ENCODE measurements at places on chromosomes 7 and 10.

- no peak for DNase-seq
These were observed 3.7 kb upstream of the MYO1G start for GRCh38 chr7:44982535-44982923.

GRCh38 chr7:133139801-133140200 is 57.9 kb upstream of the CHCHD3 start:
- DNase-seq: no peak

DNA sequence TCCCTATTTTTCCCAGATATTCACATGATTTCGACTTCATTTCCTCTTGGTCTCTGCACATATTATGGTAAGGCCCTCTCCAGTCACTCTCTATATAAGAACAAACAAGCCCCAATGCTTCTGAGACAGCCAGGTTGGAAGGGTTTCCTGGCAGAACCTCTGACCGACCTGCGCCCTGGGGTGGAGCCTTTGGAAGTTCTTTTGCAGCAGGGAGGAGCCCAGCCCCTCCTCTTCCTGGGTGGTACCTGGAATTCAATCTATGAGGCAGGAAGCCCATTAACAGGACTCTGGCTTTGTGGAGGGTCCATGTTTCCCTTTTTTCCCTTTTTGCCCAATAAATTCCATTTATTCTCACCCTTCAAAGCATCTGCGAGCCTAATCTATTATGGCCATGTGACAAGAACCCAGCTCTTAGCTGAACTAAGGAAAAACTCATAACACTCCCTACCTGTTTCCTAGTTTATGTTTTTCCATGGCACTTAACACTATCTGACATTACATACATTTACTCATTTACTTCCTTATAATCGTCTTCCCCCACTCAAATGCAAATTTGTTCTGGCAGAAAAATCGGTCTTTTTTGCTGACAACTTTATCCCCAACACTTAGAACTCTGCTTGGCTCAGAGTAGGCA is 92.5 kb upstream of the FRMD4A start:
- DNase-seq: no peak

DNA sequence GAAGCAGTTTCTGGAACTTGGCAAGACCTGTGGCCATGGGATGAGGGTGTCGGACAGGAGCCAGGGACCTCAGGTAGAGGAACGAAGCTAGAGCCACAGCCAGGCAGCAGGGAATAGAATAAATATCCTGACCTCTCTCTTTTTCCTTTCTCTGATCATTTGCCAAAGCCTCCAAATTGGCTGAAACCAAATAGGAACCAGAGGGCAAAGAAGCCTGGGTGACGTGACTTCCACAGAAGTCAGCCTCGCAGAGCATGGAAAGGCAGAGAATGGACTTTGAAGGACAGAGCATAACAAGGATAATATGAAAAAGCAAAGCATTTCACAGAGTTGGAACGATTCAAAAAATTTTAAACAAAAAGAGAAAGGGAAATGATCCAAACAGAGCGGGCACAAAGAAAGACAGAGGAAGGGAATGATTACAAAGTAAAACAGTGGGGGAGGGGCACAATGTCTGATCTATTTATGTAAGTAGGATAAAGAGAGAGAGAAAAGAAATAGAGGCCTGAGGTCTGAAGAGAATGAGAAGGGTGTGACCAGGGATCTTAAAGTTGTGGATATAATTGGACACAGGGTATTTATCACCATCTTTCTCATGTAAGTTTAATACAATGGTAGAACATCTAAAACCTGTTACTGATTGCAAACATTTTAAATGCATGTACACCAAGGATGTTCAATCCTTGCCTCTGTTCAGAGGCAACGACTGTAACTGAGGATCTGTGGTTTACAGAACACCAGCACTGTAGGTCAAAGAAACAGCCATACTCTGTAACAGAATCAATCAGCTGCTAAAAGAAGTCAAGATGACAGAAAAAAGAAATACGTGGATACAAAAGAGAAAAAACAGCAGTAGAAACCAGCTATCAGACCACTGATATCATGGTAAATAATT is 4.5 kb upstream of the ZEB1 start:
- no peak for DNase-seq

DNA sequence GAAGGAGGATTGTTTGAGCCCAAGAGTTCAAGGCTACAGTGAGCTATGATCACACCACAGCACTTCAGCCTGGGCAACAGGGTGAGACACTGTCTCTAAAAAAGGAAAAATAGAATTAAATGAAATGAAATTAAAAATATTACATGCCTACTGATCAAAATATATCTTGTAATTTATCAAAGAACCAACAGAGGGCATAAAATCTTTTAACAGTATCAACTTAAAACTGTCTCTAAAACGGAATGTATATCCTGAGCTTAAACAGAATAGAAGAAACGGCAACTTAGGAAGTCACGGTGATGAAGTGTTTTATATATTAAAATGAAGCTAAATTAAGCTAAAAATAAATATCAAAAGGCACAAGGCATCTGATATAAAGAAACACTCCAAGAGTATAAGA is 78.8 kb downstream of the MTPAP start:
- DNase-seq: no peak

DNA sequence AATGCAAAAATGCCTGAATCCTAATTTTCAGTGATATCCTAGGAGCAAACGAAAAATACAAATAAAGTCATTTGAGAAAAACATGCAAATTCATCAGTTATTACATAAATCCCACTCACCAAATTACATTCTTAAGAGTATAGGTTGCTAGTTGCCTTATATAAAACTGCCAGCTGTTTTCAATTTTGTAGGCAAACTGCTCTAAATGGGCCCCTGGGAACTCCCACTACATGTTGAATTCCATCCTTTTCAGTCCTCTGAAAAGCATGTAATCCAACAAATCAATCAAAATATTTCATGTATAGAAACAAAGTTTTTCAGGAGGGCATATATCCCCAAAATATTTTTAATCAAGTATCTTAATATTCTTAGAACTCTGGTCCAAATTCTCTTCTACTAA is 2.1 kb upstream of the JMJD1C start:
- no peak for DNase-seq

DNA sequence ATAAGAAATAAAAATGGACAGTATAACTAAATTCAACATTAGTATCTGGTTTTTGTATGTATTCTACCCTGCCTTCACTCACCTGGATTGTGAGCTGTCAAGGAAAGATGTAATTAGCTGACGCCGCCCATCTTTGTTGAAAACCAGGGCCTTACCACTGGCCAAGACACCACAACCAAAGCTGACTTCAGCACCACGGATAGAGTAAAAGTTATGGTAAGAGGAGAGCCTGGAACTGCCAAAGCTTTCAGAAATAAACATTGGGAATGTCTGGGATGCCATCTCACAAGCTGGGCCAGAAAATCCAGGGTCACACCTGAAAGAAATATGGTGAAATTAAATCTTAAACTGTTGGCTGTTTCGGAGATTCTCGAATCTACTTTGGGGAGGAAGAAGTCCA is 190.1 kb upstream of the SLC26A5 start:
- no peak for DNase-seq

DNA sequence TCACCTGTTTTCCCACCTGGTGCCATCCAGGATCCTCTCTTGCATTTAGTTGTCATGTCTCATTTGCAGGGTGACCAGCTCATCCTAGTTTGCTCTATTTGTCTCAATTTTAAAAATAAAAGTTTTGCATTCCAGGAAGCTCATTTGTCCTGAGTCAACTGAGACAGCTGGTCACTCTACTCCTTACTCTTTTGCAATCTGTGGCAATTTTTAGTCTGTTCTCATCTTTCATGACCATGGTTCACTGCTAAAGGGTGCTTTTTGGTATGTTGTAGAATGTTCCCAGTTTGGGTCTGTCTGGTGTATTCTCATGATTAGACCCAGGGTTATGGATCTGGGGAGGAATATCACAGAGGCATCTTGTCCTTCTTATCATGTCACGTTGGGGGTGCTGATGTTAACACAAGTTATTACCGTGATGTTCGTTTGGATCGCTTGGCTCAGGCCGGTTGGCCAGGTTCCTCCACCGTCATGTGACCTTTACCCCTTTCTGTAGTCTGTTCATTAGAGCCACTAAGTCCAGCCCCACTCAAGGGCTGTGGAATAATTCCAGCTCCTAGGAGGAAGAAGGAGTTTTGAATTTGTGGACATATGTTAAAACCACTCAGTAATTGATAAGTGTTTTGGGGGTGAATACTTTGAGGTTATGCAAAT is 103.3 kb upstream of the IGFBP3 start:
- DNase-seq: no peak

GRCh38 chr7:45580053-45580872 is 6.1 kb downstream of the ADCY1 start:
- no peak for DNase-seq

DNA sequence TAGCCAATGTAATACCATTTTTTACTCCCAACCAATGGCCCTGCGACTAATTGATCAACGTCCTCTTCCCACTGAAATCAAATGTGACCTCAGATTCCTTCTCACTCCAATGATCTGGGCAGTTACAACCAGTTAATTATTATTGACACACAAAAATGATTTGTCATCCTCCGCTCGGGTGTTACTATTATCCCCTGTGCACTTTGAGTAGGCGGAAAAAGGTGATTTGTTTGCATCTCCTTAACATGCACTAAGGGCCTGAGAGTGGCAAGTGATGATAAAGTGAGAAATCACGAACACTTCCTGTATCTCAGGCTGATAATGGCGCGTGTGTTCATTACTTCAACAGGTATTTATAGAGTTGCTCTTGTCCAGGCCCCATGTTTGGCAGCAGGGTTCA is 40.9 kb upstream of the PNLIP start:
- DNase-seq: no peak

DNA sequence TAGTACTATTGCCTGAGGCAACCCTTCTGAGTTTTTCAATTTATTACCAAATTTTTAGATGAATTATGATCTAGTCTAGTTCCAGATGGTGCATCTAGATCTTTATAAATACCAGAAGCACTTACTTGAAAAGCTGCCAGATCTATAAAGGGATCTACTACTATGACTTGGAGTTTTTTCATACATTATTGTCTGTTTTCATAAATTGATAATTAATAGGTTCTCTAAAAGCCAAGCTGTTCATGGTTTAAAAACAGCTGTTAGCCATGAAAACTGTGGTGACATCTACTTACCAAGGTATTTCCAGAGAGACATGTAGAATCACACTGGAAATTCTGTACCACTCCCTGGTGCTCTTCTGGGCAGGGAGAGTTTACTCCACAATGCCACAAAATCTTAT is 786.5 kb upstream of the C7orf33 start:
- DNase-seq: no peak

GRCh38 chr10:60739558-60739957 is 38.7 kb upstream of the CDK1 start:
- DNase-seq: no peak

GRCh38 chr10:46268076-46268881 is 18.5 kb upstream of the ANTXRL start:
- DNase-seq: peak; percentile 55

- DNase-seq: no peak
These were observed 46.8 kb upstream of the MNX1 start for GRCh38 chr7:157056957-157057902.

GRCh38 chr10:2251631-2252030 is 514.3 kb upstream of the ADARB2 start:
- no peak for DNase-seq

- no peak for DNase-seq
These were observed 12.7 kb downstream of the PTPRE start for GRCh38 chr10:127919418-127920271.

DNA sequence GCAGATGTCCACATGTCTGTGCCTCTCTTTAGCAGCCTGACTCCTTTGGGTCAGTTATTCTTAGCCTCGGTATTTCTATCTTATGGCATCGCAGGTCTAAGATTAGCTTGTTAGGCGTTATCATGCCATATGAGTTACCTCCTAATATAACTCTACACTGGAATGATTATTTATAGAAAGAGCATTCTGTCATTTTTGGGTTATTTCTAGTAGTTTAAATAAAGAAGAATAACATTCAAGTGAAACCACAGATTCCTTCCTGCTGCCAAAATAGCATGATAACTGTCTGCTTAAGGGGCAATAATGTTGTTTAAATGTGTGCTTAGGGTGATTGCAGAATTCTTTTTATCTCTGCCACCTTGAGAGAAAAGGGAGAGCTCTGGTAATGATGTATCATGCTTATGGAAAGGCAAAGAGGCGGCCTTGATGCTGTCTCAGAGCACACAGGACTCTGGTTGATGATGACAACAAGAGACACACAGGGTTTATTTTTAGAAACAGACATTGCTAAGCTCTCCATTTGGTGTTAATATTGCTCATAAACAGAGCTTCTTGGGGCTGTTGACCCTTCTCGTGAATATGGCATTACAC is 10.4 kb downstream of the HDAC9 start:
- no peak for DNase-seq

DNA sequence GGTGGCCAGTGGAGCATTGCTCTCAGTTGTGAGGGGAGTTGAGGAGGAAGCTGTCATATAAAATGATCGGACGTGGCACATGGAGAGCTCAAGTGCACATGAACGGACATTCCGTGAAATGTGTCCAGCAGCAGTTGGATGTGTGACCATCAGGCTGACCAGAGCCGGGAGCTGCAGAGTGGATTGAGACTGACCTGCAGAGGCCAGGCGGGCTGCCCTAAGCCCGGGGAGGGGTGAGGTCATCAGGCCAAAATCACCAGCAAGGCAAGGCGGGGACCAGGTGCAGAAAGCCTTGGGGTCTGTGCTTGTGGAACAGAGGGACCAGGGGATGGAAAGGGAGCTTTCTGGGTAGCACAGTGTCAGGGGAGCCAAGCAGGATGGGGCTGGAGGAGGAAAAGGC is 279.5 kb downstream of the CELF2 start:
- no peak for DNase-seq

- DNase-seq: no peak
These were observed 47.5 kb upstream of the TMEM248 start for GRCh38 chr7:66873476-66873875.

GRCh38 chr10:101814466-101815071 is 3.7 kb downstream of the OGA start:
- DNase-seq: no peak

DNA sequence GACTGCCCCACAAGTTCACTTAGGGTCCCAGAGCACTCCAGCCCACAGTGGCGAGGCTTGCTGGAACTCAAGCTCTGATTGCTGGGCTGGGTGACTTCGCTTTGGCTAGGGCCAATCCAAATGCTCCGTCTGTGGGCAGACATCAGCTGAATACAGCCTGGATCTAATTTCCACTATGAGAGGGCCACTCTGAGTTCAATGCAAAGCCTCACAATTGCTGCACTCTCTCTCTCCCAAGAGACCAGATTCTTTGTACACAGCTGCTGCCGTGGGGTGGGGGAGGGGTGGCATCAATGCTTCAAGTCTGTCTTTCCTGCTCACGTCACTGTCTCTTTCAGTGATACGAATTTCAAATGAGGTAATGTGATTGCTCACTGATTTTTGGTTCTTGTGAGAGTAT is 47.3 kb upstream of the BPGM start:
- DNase-seq: no peak

DNA sequence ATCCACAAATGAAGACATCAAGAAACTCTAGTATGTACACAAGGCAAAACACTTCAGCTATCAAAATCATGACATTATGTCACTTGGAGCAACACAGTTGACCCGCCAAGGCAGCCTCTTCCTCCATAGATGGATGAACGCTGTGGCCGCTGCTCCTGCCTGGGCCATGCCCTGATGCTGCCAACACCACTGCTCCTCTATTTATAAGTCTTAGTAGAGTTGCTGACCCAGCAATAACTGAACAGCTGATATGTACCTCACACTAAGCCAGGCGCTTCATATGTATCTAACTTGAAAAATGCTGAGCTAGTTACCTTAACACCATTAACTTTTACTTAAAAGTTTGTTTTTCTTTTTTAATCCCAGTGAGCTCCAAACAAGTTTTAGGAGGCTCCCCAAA is 131.9 kb downstream of the LYZL1 start:
- DNase-seq: no peak

Measured in stimulated activated CD4-positive, alpha-beta T cell treated with anti-CD3 and anti-CD28 coated beads, Interleukin-15, amount 100 ng/mL, for 48 hours (primary cell).